Brain microvascular endothelial cell (primary cell): ENCODE measurements at places on chromosomes 16 and 17.
A peak's percentile ranks its signal among the peaks of the same experiment; 100 is the strongest.

DNA sequence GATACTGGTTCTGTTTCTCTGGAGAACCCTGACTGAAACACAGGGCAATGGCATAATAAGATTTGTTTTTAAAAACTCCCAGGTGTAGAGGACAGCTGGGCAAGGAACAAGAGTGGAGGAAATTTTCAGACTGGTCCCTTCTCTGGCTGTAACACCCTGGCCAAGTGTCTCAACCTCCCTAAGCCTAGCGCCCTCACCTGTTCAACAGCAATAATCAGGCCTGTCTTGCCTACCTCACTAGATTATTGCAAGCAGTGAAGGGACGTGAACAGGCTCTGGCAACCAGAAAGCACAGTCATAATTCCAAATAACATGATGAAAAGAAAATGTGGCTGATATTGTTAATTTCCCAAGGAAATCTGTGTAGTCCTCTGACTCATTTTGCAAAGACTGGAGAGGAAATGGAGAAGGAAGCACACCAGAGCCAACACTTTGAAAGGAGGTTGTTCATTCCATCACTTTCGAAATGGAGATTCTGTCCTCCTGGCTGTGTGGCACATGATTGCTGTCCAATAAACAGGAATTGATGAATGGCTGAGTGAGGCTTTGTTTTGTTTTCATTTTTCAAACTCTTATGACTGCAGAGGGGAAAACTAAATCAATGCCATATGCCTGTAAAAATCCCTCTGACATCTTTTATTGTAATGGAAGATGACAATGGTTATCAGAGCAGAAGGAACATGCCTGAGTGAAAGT, 87.5 kb upstream of the HLF start:
- no peak for DNase-seq

DNA sequence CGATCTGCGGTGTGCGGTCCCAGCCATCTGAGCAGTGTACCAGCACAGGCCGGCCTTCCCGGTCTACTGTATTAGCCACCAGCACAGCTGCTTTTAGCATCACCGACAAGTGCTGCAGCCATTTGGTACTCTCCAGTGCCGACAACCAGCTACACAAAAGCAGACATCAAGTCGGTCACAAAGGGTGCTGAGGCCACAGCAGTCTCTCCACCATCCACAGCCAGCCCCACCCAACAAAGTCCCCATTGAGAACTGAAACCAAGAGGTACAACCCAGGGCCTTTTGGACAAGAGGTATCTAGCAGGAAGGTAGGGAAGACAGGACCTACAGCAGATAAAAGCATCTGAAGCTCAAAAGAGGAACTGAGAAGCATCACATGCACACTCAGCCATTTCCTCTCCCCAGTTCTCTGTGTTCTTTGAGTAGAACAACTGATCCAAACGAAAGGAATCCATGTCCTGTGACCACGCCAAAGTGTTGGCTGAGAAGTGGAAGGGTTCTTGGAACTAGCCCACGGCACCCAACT, 9.5 kb downstream of the MTMR4 start:
- DNase-seq = no peak

DNA sequence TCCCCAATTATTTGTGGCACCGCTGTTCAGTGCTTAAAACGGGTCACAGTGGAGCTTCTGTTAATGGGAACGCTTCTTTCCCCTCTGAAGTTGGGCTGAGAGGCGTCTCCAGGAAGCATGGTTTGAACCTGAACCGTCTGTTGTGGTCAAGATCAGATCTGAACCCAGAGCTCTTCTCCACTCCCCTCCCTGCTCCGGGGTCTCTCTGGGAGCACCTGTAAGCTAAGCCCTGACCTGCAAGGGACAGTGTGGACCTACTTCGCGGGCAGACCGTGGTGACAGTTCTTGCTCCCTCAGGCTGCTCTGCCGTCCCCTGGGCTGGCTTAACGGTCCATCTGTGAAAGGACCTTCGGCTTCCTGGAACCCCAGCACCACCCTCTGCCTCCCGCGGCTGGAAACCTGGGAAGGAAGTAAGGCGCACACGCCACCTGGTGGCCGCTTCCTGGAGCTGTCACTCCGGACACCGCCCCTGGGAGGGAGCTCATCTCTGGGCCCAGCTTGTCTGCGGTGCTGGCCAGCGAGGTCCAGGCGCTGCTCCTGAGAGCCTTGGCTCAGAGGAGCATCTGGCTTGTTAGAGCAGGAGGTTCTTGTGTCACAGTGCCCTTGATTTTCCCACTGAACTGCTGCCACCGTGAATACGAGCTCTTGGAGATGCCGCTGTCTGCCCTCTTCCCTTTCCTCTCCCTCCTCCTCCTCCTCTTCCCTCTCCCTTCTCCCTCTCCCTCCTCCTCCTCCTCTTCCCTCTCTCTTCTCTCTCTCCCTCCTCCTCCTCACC, 518.5 kb upstream of the EEF2KMT start:
- no peak for DNase-seq

- DNase-seq = no peak
Observed at GRCh38 chr16:15052747-15053476, 3.0 kb downstream of the NTAN1 start.

DNA sequence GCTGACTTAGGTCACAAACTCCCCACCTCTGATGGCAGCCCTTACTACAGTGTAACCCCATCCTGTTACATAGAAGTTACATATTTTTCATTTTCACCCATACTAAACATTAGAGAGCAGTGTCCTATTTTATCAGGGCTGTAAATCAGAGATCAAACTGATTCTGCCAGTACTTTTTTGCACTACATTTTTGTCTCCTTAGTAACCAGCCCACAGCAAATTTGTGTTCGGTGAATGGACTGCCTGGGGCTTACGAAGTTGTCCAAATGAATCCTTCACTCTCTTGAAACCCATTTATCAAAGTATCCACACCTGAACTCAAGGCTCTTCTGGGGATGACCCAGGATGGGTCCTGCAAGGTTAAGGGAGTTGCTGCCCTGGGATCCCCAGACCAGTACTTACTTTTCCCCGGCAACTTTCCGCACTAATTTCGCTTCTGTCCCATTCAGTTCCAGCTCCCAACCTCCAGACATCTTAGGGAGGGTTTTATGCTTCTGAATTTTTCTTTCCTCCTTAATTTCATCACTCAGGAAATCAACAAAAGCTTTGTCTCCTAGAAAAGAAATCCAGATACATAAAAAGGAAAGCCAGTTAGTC, 1.1 kb downstream of the C1QBP start:
- DNase-seq = peak; percentile 12

DNA sequence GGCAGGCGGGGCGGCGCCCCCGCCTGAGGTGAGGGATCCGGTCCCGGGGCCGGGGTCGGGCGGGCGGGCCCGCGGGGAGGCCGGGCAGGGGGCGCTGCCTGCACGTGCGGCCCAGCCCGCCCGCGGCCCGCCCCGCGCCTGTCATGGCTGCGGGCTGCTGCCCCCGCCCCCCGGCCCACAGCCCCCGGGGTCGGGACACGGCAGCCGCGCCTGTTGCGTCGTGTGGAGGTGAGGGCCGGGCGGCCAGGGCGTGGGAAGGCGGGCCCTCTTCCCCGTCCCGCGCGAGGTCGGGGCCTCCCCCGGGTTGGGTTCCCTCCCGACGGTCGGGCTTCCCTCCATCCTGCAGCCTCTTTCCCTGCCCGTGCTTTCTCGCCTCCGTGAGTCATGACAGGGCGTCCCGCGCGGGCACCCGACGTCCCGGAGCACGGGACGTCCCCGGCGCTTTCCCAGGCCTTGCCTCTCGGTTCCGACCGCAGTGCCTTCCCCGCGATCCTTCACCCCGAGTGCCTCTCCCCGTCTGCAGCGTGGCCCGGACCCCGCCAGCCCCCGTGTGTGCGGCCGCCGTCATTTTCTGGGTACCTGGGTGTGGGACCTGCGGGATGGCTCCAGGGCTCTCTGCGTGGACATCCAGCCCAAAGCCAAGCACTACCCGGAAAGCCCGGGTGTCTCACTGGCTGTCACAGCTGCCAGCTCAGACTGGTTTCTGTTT, 76.7 kb downstream of the CHD9 start:
- DNase-seq = no peak

DNA sequence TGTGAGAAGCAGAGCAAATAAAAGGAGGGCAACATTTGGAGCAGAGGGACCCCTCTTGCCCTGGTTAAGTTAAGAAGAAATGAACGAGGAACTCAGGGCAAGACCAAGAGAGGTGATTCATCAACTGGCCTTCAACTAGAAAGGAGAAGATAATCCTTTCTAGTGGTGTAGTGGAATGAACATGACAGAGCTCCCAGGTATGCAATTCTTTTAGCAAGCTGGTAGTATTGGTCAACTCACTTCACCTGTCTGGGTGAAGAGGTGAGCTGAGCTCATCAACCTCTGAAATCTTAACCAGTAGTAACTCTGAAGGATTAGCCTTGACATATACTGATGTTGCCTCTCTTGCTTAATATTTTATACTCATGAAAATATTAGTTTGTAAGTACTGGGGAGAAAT, 1024.7 kb upstream of the GOT2 start:
- DNase-seq = no peak

DNA sequence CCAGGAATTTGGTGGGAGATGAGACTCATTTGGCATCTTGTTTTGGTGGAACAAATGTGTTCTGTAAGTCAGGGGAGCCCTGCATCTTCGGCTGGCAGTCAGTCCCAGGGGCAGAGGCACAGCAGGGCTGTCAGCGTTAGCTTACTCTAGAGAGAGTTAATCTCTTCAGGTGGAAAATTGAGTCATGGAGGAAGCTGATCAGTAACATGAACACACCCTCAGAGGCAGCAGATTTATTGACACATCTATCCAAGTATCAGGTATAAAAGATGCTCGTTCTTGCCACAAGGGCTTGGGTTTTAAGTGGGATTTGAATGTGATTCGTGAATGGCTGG, 55.2 kb downstream of the EPN2 start:
- no peak for DNase-seq

- no peak for DNase-seq
Observed at GRCh38 chr17:27458524-27458908, 2.3 kb downstream of the KSR1 start.

- peak; percentile 25 for DNase-seq
Observed at GRCh38 chr16:67822511-67822910, 15.8 kb downstream of the TSNAXIP1 start.
